ENCODE measurements at places on chromosomes 5 and 9.

GRCh38 chr5:99587983-99588382 is 659.2 kb upstream of the CHD1 start:
- DNase-seq = no peak

GRCh38 chr5:118551031-118551430 is 437.3 kb downstream of the DTWD2 start:
- DNase-seq = no peak

DNA sequence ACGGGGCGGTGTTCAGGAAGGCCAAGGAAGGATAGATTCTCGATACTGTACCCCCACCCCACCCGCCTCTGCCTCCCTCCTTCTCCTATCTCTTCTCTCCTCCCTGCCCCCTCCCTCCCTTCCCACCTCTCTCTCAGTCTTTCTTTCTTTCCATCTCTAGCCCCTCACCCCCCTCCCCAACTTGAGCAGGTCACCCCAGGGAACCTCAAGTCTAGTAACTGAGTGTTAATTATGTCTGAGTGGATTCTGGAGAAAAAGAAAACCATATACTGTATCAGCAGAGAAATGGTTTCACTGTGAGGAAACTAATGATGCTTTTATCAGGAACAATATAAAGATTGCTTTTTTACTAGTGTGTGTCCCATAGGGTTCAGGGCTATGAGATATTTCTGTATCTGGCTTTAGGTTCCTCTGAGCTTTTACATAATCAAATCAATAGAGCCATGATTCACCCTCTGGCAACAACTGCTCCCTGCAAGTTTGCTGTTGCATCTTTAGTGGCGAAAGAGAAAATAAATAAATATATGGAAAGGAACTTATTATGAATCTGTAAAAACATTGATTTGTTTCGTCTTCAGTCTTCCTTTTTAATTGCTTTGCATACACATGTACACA is 639.7 kb downstream of the CCDC171 start:
- DNase-seq = no peak

GRCh38 chr9:128568470-128569078 is 16.2 kb downstream of the SPTAN1 start:
- no peak for DNase-seq

DNA sequence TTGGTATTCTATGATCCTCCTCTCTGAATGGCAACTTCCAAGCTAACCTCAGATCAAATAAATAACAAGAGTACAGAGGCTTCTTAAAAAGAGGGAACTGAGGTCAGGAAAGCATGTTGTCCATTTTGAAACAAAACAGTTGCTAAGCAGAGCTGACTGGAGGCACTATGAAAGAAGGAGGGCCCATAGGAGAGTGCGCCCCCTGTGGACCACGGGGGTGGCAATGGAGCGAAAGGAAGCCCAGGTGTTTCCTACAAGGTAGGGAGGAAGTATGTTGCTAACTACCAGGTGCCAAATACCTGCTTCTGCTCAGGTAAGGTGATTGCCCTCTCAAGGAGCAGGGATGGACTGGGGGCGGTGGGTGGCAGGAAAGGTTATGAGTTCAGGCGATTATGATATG is 101.8 kb upstream of the MAST4 start:
- no peak for DNase-seq

- no peak for DNase-seq
These were observed 21.4 kb downstream of the KIF2A start for GRCh38 chr5:62327138-62328053.

GRCh38 chr5:126054577-126055347 is 368.4 kb upstream of the GRAMD2B start:
- DNase-seq = no peak

GRCh38 chr5:34021334-34021733 is 13.5 kb upstream of the AMACR start:
- no peak for DNase-seq

- no peak for DNase-seq
These were observed 43.5 kb downstream of the ANKDD1B start for GRCh38 chr5:75654693-75655295.

DNA sequence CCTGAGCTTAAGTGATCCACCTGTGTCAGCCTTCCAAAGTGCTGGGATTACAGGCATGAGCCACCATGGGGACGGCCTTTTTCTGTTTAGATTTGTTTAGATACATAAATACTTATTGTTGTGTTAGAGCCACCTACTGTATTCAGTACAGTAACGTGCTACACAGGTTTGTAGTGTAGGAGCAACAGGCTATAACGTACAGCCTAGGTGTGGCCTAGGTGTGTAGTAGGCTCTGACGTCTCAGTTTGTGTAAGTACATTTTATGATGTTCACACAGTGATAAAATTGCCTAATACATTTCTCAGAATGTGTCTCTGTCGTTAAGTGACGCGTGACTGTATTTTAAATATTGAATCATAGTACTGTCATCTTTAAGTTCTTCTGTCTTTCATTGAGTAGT is 84.1 kb downstream of the MELK start:
- no peak for DNase-seq

DNA sequence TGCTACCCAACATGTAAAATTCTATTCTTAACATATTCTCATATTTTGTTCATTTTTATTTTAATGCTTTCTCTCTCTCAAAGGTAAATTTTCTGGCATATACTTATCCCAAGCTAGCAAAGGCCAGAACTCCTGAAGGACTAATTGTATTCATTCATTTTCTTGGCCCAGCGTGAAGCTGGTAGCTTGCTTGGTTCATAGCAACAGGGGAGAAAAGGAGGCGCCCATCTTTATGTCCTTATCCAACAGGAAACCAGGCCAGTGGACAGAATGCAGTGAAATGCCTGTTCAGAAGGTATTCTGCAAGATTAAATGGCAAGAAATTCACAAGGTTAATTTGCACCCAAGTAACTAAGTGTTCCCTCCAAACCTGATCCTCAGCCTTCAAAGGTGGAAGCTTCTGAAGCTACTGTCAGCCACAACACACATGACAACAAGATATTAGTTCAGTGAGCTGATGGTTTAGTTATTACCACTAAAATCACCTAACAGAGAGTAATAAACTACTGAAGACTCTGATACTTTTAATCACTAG is 5.6 kb downstream of the EFNA5 start:
- no peak for DNase-seq

DNA sequence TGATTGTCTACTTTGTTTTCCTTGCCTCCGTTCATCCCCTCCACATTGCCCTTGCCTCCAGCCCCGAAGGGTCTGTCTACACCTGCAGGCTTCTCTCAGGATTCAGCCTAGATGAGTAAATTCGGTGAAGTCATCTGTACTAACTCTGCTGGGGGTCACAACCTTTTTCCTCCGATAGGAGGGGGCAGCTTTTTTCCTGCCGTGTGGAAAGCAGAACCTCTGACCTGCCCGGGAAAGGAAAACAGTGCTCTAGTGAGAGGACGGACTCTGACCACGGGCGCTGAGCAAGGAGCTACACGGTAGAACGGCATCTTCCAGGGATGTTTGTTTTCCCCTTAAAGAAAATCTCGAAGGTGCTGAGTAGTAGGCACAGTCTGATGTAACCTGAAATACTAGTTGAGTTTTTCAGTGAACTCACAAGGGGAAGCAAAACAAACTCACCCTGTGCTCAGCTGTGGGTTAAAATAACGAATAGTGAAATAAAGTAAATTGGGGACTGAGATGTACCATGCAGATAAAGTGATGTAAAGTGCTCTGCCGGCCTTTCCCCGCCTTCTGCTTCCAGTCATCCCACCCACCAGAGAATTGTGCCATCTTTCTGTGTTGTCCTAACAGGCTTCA is 281.8 kb downstream of the AOPEP start:
- DNase-seq = no peak

- no peak for DNase-seq
These were observed 19.8 kb upstream of the SLC9A3 start for GRCh38 chr5:543755-544674.

DNA sequence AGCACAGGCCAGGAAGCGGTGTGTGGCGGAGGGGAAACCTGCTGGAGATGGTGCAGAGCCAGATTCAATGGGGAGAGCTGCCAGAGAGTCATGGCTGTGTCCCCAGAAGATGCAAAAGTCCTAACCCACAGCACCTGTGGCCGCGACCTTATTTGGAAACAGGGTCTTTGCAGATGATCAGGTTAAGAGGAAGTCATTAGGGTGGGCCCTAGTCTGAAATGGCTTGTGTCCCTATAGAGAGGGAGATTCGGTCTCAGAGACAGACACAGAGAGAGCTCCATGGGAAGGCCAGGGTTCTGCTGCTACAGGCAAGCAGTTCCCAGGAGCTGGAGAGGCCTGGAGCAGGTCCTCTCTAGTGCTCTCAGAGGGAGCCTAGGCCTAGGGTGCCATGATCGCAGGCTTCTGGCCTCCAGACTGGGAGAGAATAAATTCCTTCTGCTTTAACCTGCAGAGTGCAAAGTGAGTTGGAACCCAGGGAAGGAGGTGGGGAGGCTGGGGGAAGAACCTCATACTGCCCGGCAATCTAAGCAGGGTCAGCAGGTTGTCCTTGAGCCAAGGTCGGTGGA is 1.9 kb upstream of the LPCAT1 start:
- no peak for DNase-seq

GRCh38 chr9:17725399-17726010 is 146.6 kb downstream of the SH3GL2 start:
- no peak for DNase-seq

DNA sequence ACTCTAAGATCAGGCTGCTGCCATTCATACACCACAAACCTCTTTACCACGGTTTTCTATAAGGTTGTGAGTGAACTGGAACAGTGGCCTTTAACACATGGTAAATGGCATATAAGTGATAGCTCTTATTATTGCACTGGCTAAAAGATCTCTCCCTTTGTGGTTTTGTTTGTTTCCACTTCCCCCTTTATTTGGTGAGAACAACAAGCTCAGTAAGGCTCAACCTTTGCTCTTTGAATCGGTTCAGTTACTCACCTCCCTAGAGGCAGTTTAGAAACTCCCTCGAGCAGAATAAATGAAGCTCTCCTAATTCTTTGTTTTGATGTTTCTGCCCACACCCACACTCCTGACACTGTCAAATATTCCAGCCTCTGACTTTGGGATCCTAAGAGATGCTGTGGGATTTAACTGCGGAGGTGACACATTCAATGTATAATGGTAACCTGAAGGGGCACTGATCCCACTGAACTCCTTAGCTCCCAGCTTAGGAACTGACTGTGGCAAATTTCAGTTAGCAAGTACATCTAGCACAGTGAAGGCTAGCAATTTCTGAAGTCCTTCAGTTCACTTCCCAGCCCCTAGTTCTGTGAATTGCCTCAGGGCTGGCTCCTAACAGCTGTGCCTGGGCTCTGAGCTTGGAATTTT is 22.5 kb upstream of the RAD23B start:
- DNase-seq = no peak

- no peak for DNase-seq
These were observed 1.3 kb upstream of the ERBIN start for GRCh38 chr5:65925044-65925600.

DNA sequence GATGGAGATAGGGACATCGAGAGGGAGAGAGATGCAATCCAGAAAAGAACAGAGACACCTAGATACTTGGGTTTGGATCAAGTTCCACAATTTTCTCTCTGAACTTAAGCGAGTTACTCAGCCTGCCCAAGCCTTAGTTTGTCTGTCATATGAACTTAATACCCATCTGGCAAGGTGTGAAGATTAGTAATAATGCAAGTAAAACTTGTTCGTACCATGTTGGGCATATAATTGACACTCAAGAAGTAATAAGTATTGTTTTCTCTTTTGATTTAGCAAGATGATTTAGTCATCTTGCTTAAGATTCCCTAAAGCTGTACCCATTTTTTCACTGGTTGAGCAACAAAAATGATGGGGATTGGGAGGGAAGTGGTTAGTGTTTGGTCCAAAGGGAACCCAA is 7.5 kb downstream of the RABGAP1 start:
- no peak for DNase-seq

DNA sequence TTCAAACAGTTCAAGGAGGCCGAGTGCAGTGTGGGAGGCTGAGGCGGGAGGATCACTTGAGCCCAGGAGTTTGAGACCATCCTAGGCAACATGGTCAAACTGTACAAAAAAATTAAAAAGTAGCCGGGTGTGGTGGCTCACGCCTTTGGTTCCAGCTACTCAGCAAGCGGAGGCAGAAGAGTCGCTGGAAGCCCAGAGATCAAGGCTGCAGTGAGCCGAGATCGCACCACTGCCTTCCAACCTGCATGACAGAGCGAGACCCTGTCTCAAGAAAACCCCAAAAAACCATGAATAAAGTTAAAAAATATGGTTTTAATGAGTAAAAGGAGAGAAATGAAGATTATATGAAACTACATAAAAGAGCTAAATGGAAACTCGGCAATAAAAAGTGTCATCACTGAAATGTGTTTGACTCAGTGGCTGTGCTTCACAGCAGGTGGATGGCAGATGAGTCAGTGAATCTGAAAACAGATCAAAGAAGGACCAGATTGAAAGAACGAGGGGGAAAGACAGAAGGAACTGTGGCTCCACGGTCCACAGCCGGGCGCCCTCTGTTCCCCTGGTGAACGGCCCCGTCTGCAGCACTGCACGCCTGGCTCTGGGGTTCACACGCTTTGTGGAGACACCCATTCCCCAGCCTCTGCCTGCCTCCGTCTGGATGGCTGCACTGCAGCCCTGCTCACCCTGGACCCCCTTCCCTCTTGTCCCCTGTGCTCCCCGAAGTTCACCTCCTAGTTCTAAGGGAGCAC is 25.1 kb downstream of the EXD3 start:
- no peak for DNase-seq

GRCh38 chr5:100646691-100647090 is 111.5 kb downstream of the FAM174A start:
- DNase-seq = no peak

- DNase-seq = no peak
These were observed 70.0 kb upstream of the KLF9 start for GRCh38 chr9:70484232-70485130.

DNA sequence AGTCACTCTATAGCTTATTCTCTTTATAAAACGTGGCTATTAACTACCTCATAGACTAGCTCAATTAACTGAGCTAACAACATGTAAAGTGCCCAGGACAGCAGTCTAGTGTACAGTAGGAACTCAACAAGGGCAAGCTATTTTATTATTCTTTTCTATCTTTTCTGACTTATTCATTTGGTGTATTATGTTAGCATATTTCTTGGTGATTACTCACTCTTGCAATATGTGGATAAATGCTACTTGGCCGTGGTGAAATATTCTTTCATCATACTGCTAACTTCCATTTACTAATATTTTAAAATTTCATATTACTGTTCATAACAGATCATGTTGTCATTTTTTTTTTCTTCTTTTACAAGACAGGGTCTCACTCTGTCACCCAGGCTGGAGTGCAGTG is 4.9 kb downstream of the SLC25A51 start:
- no peak for DNase-seq

- DNase-seq = no peak
These were observed at the start of gene PCDHGB3 for GRCh38 chr5:141369994-141370848. Gene PCDHGB3 (plus strand): TSS chr5:141370242. CDS start chr5:141370395, 153 bp downstream.

- DNase-seq = no peak
These were observed 469.3 kb downstream of the SPATA31D1 start for GRCh38 chr9:82457891-82458290.

GRCh38 chr9:111610149-111610548 is 10.7 kb upstream of the PTGR1 start:
- DNase-seq = no peak

DNA sequence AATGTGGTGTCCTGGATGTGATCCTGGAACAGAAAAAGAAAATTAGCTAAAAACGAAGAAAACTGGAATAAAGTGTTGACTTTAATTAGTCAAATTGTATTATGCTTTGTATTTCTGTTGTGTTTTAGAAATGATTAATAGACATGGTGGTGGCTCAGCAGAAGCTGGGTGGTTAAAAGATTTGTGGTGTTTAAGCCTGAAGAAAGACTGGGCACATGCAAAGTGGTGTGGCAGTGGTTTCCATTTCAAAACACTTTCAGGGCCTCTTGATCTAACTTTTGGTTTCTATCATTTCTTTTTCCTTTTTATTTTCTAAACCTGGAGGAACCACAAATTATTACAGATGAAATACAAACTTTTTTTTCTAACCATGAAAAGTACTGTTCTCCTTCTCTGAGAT is 44.1 kb downstream of the ADGRV1 start:
- DNase-seq = no peak

GRCh38 chr5:6236170-6236793 is 142.1 kb downstream of the MED10 start:
- DNase-seq = no peak
